Activated T-helper 1 cell treated with anti-CD3 and anti-CD28 coated beads, Interleukin-2, amount 50 U/mL, for 16 hours (primary cell): ENCODE measurements at places on chromosomes 7 and 10.

- no peak for DNase-seq
These were observed 40.9 kb downstream of the NAMPT start for GRCh38 chr7:106243893-106244292.

DNA sequence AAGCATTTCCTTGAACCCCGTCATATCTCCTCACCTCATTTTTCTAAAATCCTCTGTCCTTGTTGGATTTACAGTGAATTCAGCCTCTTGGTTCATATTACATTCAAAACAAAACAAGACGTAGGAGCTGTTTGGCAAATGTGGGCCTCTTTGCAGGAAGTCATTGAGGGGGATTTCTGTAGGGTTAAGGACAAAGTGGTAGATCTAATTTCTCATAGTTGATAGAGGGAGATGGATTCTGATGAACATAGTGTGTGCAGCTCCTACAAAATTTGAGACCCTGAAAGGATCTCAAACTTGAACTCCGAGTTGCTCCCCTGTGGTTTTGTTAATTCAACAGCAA, 682 bp downstream of the TBXAS1 start:
- no peak for DNase-seq

- DNase-seq = no peak
These were observed 22.5 kb upstream of the VAX1 start for GRCh38 chr10:117160567-117160966.

DNA sequence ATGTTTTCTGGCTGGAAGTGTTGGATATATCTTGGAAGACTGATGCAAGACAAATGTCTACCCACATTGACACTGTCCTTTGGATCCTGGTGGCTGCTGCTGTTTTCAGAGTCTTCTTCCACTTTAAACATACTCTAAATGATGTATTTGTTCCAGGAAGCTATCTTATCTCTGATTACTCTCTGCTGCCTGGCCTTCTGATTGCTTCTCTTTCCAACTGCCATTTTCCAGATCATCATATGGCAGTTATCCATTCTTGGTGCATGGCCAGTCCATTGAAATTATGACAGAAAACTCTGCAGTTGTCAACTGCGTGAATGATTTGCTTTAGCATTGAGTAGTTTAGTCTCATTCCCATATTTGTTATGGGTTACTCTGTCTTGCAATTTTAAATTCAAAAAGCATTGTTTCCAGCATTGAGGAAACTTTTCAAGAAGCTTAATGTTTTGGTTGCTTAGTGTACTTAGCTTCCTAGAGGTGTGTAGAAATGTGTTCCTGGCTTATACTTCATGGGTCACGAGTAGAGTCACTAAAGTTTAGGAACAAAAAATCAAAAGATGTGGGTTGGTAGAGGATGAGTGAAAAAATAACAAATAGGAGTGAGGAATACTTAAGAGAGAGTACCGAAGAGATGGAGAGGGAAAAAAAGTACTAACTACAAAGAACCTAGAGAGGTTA, 268.3 kb upstream of the MTPN start:
- DNase-seq = no peak

- DNase-seq = no peak
These were observed 3.0 kb downstream of the SLC12A9 start for GRCh38 chr7:100855515-100855914.
